ENCODE measurements at places on chromosomes 2 and 18. TPM values are rescaled to one million over a fixed set of nuclear protein-coding genes. Genes with fewer than 3 reads are reported as not detected.

DSC3 gene
- total RNA-seq = under 0.01 TPM

CIDEA gene
- not detected for total RNA-seq

KLF7 gene
- total RNA-seq = 40.2 TPM

GLI2 gene
- 7.1 TPM for total RNA-seq

REG1B gene
- not detected for total RNA-seq

INPP5D gene
- total RNA-seq = 12.5 TPM

LHCGR gene
- total RNA-seq = 3.0 TPM

TCF7L1 gene
- total RNA-seq = 23.2 TPM

PARD3B gene
- total RNA-seq = 29.5 TPM

POTEC gene
- total RNA-seq = not detected

GDF7 gene
- 10.4 TPM for total RNA-seq
